Astrocyte of the spinal cord (primary cell): ENCODE measurements at places on chromosomes 16 and 17.
A peak's percentile ranks its signal among the peaks of the same experiment; 100 is the strongest.

GRCh38 chr17:81389585-81389984 is 5.7 kb upstream of the BAHCC1 start:
- no peak for DNase-seq

GRCh38 chr16:88983165-88983564 is 6.2 kb upstream of the CBFA2T3 start:
- no peak for DNase-seq

DNA sequence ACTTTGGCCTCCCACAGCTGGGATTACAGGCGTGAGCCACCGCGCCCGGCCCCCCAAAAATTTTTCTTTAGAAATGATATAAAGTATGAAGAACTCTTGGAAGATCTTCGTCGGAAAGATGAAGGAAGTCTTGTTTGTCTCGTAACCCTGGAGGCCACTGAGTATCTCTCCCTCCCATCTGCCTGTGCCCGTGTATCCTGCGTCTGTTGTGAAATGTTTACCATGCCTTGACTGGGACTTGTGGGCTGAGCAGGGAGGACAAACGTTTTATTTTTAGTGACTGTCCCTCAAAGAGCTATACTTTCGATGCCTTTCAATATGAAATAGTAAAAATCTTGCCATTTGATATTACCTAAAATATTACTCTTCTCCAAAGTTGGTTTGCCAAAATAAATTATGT is 121.2 kb downstream of the RPTOR start:
- no peak for DNase-seq

GRCh38 chr17:45371414-45372324 is 54.8 kb upstream of the MAP3K14 start:
- DNase-seq: peak; percentile 98

GRCh38 chr16:11298143-11298900 is 17.2 kb upstream of the PRM1 start:
- DNase-seq: no peak

DNA sequence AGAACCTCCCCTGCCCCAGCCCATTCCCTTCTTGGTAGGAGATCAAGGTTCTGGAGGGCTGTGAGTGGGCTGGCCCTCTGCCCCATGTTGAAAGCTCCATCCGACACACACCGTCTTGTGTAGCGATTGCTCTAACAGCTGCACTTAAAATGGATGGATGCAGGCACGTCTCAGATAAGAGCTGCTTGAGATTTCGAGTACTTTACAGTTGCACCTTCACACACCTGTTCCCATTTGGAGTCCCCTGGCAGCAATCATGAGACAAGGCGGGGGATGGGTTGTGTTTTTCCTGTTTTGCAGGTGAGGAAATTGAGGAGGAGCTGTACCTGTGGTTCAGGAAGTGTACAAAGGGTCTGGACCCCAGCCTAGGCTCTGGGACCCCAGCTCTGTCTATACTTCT is 25.6 kb upstream of the TAC4 start:
- DNase-seq: no peak

GRCh38 chr17:81385320-81386111 is 9.7 kb upstream of the BAHCC1 start:
- no peak for DNase-seq

DNA sequence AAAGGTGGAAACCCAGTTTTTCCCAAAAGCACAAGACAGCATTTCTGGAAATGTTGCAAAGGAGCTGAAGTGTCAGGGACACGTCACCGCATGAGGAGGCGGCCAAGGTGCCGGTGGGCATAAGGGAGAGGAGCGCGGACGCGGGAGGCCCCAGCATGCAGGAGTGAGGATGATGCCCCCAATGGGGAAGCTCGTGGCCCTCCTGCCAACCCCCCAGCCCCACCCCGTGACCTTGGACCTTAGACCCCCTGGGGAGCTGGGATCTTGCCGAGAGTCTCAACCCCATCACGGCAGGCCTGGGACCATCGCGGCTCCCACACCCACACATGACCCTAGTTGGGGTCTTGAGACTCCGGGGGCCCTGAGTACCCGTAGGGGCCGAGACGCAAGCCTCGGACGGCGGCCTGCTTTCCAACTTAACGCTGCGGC is 119.4 kb upstream of the METRNL start:
- no peak for DNase-seq

- no peak for DNase-seq
These were observed 166.5 kb upstream of the ANKFN1 start for GRCh38 chr17:55986817-55987216.

DNA sequence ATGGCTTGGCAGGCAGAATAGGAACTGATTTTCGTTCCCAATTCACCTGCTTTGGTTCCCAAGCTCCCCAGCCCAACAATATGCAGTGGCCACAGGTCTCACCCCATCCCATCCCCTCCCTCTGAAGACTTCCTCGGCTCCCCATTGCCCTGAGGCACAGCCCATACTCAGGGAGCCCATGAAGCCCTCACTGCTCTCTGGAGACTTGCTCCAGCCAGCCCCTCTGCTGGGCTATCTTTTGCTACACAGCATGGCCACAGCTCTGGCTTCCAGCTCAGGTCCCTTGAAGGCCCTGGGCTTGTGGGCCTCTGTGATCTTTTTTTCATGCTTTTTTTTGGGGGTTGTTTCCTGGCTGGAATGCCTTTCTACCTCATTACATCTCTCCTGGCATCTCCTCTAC is 8.5 kb upstream of the RNF222 start:
- DNase-seq: no peak

- no peak for DNase-seq
These were observed 744.9 kb upstream of the SOX9 start for GRCh38 chr17:71375948-71376347.

GRCh38 chr16:27311448-27311830 is 2.3 kb upstream of the IL4R start:
- no peak for DNase-seq

DNA sequence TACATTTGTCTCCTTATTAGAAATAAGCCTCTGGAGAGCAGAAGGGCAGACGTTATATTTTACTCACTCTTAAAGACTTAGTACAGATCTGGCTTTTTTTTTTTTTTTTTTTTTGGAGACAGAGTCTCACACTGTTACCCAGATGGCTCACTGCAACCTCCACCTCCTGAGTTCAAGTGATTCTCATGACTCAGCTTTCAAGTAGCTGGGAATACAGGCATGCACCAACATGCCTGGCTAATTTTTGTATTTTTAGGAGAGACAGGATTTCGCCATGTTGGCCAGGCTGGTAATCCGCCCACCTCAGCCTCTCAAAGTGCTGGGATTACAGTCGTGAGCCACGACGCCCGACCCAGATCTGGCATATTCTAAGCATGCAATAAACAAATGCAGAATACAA is 36.4 kb upstream of the TMEM97 start:
- peak; percentile 79 for DNase-seq
